Fibroblast of skin of abdomen (primary cell): ENCODE measurements at places on chromosomes 4 and X.

- DNase-seq: no peak
These were observed 230.9 kb downstream of the SOWAHB start for GRCh38 chr4:76666944-76667532.

GRCh38 chrX:63471004-63471403, 119.9 kb upstream of the SPIN4 start:
- no peak for DNase-seq

DNA sequence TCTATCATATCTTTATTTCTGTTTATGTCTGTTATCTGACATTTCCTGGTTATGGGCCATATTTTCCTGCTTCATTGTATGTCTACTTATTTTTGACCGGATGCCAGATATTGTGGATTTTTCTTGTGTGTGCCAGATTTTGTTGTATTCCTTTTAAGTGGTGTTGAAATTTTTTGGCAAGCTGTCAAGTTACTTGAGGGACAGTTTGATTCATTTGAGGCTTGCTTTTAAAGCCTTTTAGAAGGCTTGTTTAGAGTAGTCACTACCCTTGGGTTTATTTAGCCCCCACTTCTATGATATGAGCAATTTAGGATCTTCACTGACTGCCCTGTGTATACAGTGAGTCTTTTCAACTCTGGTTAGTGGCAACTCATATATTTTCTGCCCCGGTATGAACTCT, 29.2 kb upstream of the NPY2R start:
- DNase-seq: peak; percentile 4

- DNase-seq: no peak
These were observed 130.5 kb downstream of the PTTG2 start for GRCh38 chr4:38090455-38091246.

GRCh38 chr4:21692241-21692640, 256.3 kb downstream of the KCNIP4 start:
- no peak for DNase-seq

GRCh38 chrX:127877318-127877717, 174.9 kb downstream of the ACTRT1 start:
- DNase-seq: no peak

GRCh38 chr4:87947381-87948160, 27.9 kb upstream of the SPP1 start:
- DNase-seq: no peak

DNA sequence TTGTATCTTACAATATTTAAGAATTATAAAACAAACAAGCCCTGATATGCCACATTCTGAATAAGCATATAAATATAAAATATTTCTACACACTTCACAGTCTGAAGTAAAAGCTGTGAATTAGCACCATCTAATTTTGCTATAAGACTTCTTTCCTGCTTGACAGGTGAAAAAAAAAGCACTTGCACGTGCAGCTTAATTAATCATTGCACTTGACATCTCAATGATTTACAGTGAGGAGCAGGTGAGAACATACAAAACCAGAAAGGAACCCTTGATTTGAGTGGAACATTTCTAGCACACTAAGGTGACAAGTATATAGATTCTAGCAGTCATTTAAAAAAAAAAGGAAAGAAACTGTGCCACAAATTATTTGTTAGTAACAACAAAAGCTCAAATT, 47.9 kb downstream of the CHIC2 start:
- DNase-seq: no peak

DNA sequence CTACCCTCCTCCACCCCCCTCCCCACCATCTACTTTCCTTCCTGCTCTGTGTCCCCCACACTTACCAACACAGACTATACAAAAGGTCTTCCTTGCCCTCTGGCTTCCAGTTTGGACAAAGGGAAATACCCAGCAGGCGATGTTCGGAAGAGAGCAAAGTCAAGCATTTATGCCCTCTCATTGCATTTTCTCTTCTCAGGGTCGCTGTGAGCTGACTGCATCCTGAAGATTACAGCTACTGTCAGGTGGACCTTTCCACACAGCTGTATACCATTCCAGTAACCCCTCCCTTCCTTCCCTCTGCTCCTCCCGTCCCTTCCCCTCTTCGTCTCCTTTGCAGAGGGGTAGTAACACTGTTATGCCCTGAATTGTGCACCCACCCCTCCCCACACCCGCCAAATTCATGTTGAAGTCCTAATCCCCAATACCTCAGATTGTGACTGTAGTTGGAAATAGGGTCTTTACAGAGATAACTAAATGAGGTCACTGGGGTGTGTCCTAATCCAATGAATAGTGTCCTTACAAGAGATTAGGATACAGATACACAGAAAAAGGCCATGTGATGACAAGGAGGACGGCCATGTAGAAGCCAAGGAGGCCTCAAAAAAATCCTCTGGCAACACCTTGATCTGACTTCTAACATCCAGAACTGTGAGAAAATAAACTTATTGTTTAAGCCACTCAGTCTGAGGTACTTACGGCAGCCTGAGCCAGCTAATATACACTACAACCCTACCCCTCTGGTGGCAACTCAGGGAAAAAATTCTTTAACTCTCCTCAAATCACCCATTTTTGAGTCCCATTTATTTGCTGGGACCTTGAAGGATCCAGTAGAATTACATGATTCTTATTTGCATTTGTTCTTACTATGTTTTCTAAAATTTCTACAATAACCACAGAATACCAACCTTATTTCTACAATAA, 11.7 kb downstream of the MORF4L2 start:
- DNase-seq: no peak

- DNase-seq: no peak
These were observed 758.2 kb upstream of the NDST4 start for GRCh38 chr4:115871596-115871995.

- peak; percentile 53 for DNase-seq
These were observed 253.2 kb downstream of the SPRY1 start for GRCh38 chr4:123649645-123650391.

DNA sequence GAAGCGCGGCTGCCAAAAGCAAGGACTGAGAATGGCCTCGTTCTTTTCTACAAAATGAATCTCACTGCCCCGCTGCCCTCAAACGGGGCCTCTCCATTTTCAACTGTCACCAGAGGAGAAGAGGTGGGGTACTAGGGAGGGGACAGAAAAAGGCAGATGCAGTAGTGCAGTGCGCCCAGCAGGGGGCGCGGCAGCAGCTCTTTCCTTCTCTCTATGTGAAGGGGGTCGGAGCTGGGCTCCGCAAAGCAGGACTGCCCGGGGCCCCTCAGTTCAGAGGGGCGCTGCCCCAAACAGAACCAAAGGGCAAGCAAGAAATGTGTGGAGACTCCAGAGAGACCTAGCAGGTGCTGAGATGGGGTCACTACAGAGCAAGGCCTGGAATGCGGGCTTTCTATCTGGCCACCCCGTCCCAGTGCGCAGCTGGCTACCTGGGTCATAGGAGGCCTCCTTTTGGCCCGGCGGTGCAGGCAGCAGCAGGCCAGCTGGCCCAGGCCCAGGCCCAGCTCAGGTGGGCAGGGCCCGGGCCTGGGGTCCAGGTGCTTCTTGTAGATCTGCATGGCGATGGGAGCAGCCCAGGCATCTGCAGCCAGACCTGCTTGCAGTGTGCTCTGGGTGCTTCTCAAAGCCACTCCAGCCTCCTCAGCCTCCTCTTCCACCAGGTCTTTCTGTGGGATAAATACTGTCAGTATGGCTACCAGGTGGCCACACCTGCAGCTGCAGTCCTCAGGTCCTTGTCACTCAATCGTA, 5.9 kb downstream of the IRAK1 start:
- peak; percentile 26 for DNase-seq

DNA sequence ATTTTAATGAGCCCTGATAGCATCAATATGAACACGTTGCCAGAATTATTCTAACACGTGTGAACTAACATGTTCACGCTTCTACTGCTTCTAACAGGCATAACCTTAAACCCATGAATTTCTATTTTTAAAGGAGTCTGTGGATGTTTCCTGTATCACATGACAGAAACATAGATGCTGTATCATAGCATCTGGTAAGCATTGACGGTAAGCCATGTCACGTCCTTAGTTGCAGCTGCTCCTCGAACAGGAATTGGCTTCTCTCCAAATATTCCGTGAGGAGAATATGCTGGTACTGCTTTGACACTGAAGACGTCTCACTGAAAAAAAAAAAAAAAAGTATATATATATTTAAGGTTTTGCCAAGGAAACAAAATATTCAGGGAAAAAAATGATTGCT, 105.1 kb upstream of the MXRA5 start:
- peak; percentile 70 for DNase-seq

GRCh38 chr4:69764311-69764710, 3.9 kb upstream of the SULT1B1 start:
- no peak for DNase-seq

DNA sequence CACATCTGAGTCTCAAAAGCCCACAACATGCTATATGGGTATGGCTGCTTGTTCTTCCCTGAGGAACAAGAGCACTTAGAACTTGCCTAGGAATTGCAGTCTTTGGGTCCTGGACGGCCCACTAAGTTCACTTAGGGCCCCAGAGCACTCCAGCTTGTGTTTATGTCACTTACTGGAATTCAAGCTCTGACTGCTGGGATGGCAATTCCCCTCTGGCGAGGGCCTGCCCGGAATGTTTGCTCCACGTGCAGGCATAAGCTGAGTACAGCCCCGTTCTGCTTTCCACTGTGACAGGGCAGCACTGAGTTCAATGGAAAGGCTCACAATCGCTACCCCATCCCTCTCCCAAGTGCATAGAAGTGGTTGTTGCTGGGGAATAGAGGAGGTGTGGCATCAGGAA, 25.9 kb upstream of the RASSF6 start:
- DNase-seq: no peak

GRCh38 chr4:151921811-151922210, 161.0 kb upstream of the GATB start:
- peak; percentile 37 for DNase-seq

GRCh38 chr4:952881-953573, 20.3 kb downstream of the DGKQ start:
- no peak for DNase-seq

DNA sequence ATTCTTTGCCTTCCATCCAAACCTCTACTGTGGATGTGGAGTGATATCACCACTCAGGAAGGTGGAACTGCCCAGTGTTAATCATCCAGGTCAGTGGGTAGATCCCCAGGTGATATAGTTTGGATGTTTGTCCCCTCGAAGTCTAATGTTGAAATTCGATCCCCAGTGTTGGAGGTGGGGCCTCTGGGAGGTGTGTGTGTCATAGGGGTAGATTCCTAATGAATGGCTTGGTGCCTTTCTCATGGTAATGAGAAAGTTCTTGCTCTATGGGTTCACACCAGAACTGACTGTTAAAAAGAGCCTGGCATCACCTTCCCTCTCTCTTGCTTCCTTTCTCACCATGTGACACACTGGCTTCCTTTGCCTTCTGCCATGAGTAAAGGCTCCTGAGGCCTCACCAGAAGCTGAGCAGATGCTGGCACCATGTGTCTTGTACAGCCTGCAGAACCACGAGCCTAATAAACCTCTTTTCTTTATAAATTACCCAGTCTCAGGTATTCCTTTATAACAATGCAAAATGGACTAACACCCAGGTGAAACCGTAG, 6.8 kb upstream of the SOWAHB start:
- DNase-seq: no peak
